Hematopoietic multipotent progenitor cell treated with erythropoietin and hydrocortisone succinate and interleukin-3 and kit ligand, for 4 days (in vitro differentiated cells): ENCODE measurements at places on chromosomes 4 and X.

DNA sequence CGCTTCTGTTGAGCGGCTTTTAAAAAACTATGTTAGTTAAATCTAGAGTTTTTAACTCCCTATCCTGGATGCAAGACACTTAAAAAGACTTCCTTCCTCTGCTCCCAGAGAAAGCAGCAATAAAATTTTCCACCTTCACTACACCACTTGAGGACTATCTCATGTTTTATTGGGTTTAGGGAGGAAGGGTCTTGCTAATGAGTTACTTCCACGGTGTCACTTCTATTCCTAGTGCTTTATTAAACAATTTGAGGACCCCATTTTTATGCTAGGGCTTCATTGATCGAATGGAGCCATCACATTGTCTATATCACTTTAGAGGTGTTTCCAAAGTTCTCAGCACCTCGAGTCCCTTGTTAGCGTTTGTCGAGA, 3.7 kb upstream of the STIM2 start:
- DNase-seq = no peak

- DNase-seq = no peak
These were observed 21.1 kb downstream of the SLC25A53 start for GRCh38 chrX:104135677-104136076.

- DNase-seq = no peak
These were observed 21.1 kb downstream of the AMER1 start for GRCh38 chrX:64184396-64184795.

DNA sequence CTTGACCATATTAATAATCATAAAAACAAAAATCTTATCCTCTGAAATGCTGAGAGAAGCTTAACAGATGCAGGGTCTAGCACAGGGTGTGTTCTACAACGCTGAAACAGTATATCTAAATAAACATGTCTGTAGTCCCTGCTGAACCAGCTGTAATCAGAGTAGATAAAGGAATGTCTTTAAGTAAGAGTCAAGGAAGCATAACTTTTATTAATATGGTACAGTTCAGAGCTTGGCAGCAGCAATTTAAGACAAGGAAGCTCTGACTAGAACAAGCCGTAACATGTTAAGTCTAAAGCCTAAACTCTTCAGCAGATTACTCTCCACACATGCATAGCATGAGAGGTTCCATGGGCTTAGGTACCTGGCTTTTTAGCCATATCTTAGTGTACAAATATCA, 36.1 kb downstream of the NFKB1 start:
- DNase-seq = no peak

DNA sequence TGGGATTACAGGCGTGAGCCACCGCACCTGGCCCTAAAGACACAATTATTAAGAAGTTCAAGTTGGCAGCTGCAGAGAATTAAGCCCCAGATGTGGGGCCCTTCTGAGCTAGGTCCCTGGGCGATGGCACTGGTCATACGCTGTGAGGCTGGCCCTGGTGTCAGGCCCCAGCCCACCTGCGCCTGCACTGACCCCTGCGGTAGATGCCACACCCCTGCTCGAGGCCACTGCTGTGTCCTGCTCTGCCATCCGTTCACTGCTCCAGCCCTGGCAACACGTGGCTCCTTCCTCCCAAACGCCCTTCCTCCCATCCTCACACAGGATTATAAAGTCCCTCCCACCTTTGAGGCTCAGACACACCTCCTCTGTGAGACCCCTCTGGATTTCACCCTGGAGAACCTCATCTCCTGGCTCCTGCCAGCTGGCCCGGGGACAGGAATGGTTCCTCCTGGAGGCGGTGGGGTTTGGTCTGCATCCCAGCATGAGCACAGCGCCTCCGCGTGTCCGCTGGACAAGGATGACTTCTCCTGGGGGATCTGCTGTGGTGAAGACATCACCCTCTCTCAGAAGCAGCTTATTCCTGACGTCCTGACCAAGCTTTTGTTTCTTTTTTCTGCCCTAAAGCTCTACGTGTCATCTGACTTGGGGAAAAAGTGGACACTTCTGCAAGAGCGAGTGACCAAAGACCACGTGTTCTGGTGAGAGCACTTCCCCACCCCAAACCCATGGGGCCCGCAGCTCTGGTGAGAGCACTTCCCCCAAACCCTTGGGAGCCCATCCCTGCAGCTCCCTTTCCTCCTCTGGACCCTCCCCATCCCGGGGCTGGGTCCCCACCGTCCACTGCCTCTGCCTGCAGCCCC, 219.0 kb upstream of the PSAPL1 start:
- no peak for DNase-seq

- DNase-seq = no peak
These were observed 848.1 kb upstream of the FRG1 start for GRCh38 chr4:189092581-189092980.

DNA sequence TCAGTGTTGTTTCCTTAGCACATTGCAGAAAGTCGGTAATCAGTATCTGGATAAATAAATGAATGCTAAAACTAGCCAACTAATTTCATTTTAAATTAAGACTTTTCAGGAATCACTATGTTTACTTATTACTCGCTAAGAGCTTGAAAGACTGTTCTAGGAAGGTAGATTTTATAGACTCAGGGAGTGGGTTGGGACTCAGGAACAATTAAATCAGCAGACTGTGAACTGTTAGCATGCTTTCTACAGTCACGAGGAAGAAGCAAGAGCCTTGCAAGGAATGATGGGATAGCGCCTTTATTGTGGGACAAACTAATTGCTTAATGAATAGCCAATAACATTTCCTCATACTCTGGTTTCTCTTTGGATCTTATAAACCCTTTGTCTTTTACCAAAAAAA, 183.2 kb upstream of the AADAT start:
- DNase-seq = no peak

DNA sequence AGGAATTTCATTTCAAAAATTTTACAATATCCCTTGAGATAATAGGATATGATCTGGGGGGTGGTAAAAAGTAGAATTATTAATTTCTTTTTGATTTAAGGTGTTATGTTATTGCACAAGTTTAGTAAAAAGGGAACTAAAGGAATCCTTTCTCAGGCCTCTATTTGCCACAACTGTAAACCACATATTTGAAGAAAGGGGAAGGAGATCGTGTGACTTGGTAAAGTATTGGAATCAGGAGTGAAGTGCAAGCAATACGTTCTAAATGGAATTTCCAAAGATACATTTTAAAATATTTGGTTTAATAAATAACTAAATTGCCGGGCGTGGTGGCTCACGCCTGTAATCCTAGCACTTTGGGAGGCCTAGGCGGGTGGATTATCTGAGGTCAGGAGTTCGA, 35.3 kb upstream of the SCRG1 start:
- peak; percentile 76 for DNase-seq

- no peak for DNase-seq
These were observed 244.7 kb downstream of the CBR4 start for GRCh38 chr4:168765322-168765721.

DNA sequence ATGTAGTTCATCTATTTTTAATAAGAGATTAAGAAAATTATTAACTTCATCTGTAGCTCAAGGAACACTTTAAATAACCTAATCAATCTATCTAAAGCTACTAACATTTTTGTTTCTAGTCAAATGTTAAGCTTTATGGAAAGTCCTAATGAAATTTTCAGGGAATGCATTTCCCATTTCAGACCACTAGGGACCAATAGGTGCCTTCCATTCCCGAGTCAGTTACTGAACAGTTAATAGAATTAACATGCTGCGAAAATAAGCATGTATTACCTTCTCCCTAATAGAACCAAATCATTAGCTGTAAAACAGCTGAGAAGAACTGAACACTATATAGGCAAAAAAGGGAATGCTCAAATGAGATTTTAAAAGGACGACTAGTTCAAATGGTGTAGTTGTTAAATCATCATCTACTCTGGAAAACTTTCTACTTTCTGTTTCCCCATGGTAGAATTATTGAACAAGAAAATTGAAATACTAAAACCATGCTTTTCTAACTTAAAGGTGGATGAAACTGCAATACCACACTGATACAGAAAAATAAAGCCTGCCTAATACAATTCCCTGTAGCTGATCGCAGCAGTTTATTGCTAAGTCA, 22.5 kb downstream of the STX18 start:
- DNase-seq = peak; percentile 19

DNA sequence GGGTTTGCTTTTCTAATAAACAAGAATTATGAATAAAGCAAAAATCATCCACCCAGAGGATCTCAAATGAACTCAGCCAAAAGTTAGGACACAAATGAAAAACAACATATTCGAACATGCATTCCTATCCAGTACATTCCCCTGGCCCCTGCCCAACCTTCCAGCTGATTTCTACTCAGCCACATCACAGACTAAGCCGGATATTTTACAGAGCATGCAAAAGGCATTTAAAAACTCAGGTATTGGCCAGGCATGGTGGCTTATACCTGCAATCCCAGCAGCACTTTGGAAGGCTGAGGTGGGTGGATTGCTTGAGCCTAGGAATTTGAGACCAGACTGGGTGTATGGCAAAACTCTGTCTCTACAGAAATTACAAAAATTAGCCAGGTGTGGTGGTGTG, 54.6 kb downstream of the RELL1 start:
- DNase-seq = no peak

DNA sequence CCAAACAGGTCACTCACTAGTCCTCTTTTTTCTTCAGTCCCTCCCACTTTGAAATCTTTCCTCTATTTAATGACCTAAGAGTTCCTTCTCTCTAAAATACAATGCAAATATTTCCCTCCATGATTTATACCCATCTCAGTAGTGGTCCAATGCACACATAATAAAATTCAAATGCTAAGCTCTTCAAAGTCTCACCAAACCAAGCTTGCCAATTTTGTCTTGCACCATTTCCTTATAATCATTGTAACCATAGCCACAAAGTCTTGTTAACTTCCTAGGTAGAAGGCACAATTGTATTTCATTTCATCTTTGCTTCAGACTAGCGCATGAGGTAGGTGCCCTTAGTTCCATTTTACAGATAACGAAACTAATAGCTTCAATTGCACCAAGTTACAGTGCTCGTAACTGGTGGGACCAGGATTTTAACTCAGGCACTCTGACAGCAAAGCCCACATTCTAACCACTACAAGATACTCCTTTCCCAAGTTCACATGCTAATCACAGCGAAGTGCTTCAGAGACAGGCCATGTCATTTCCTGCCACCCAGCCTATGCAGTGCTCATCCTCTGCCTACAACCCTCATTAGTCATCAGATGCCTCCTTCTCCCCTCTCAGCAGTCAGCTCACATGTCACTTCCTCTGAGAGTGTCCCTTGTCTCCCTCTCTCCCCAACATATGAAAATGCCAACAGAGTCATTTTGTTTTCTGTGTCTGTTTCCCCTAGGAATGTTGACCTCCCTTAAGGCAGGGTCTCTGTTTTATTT, 66.9 kb upstream of the PPARGC1A start:
- no peak for DNase-seq

DNA sequence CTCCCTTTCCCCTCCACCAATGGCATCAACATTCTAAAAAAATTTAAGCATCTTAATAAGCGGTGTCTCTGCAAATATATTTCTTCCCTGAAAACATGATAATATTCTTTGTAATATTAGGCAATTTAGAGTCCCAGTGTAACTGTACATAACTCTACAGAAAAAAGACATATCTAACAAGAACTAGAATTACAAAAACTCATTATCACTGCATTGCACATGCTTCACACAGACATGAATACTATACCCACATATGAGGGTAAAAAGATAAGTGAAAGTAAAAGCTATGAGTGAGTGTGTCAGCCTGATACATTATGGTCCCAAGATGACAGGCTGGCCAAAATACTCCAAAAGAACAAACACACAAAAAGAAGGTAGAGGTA, 2.4 kb upstream of the FGB start:
- no peak for DNase-seq

DNA sequence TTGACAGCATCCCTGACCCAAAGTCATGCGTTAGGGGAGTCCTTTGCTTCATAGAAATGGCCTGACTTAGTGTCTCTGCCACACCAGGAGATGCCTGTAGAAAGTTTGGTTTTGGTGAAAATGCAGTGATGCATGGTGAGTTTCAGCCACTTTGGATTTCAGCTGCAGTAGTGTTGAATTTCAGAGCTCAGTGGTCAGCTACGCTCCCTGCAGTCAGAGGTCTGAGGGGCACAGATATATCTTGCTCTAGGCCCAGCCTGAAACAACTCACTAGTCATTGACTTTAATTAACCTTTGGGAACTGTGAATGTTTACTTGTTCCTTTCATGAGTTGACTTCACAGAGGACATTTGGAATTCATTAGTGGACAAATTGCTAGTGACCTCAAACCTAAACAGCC, 17.5 kb downstream of the RBMX2 start:
- DNase-seq = no peak

- peak; percentile 77 for DNase-seq
These were observed 79.4 kb downstream of the SYNPO2 start for GRCh38 chr4:118968005-118968404.

GRCh38 chr4:23972805-23973204, 83.0 kb upstream of the PPARGC1A start:
- DNase-seq = no peak

GRCh38 chrX:115679460-115679859, 118.5 kb downstream of the PLS3 start:
- peak; percentile 47 for DNase-seq

GRCh38 chrX:153646620-153647373, at the start of gene DUSP9:
Gene DUSP9, plus strand, starts transcription at chrX:153647203. Its CDS starts 751 bp downstream, at chrX:153647954.
- peak; percentile 34 for DNase-seq

GRCh38 chr4:173044340-173044739, 124.3 kb upstream of the GALNT7 start:
- DNase-seq = no peak

DNA sequence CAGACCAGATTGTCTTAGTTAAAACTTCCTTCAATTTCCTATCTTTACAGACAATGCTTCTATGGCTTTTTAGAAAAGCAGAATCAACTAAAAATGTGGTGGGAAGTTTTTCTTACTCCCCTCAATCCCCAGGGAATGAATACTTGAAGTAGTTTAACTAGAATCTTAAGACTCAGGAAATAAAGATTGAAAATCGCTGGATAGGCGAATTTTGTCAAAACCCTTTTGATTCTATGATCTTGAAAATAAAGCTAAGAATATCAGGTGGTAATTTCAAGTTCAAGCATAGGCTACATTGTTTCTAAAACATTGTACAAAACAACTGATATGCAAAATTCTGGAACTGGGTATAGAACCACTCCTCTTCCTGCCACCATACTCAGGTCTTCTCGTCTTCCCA, 276.5 kb upstream of the GK2 start:
- no peak for DNase-seq

GRCh38 chr4:127732623-127733328, 2.6 kb downstream of the SLC25A31 start:
- peak; percentile 77 for DNase-seq

DNA sequence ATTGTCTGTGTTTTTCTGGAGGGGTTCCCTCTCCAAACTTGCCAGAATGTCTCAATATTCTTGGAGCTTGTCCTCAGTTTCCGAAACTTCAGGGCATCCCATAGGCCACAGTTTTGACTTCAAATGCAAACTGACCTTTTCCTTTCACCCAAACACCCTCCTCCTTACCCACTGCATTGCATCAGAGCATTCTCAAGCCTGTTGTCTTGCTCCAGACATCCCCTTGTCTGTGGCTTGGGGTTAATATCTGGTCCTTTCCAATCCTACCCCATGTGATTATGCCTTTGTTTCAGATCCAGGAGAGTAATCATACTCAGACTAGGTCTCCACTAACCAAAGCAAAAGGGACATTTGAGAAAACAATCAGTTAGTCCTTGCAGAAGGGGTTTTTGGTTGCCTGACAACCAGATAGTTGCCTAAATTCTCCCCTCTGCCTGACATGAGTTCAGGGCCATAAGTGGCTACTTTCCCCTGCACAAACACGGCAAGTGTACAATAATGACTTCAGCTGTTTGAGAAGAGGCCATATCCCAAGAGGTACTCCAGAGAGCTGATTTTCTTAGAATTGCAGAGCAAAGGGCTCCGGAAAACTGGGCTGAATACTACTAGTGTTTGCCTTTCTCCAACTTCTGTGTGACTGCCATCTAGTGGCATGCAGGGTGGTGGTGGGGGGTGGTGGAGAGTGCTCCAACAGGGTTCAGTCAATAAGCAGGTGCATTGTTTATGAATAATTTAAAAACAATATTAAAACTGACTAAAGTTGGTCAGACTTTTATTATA, 130.2 kb downstream of the CHRDL1 start:
- DNase-seq = peak; percentile 50
